ENCODE measurements at places on chromosomes 16 and 17.

- DNase-seq: no peak
Observed at GRCh38 chr17:79865351-79866210, 26.3 kb upstream of the CBX4 start.

- DNase-seq: no peak
Observed at GRCh38 chr16:11627822-11628457, 40.3 kb upstream of the SNN start.

GRCh38 chr17:57953705-57954396 is 1.4 kb downstream of the CUEDC1 start:
- no peak for DNase-seq

DNA sequence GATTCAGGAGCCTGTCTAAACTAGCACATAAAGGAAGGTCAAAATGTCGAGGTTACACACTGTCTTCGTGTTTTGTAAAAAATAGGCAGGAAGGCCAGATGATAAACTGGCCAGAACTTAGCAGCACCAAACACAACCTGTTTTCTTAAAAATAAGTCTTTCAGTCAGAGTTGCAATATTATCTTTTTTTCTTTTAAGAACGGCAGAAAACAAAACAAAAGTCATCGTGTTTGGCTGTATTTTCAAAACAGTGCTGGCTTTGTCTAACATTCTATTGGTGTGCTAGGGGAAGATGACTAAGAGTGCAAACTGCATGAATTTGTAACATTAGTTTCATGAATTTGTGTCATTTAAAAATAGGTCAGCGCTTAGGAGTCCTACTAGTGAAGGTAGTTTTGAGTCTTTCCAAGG is 5.3 kb downstream of the MAF start:
- DNase-seq: no peak

DNA sequence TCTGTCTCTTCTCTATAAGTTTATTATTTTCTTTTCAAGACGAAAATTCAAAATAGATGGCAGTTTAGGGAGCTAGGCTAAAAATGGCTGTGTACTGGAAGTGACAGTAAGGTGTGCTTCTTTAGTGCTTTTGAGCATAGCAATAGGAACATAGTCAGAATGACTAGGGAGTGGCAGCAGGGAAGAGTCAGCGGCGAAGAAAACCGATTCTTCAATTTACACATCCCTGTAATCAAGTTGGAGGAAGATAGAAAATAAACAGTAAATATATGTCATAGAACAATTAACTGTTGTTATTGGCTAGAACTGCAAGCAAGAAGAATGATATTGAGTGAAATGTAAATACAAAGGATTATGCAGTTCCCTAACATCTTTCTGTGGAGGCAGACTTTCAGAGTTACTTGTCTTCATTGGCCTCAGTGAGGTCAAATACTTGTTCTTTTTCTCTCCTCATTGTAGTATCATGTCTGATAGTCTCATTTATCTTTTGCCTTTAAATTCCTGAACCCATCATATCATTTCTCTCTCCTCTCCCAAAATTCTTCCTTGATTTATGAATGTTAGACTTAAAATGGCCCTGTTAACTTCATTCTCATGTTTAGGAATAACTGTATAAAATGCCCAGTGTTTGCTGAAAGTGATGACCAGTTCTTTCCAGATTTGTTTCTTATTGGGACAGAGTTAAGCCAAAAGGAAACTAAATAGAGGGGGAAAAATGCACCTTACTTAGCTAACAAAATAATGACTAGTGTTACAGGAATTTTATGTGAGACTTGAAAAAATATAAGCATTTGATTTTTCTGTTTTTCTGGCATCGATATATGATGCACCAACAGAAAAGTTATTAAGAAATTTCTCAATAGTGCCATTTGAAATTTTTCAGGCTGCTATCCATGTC is 211.4 kb downstream of the BCAS3 start:
- DNase-seq: no peak

- no peak for DNase-seq
Observed at GRCh38 chr17:9444687-9445086, 130.9 kb downstream of the STX8 start.

- no peak for DNase-seq
Observed at GRCh38 chr16:58503863-58504688, 4.1 kb downstream of the NDRG4 start.

DNA sequence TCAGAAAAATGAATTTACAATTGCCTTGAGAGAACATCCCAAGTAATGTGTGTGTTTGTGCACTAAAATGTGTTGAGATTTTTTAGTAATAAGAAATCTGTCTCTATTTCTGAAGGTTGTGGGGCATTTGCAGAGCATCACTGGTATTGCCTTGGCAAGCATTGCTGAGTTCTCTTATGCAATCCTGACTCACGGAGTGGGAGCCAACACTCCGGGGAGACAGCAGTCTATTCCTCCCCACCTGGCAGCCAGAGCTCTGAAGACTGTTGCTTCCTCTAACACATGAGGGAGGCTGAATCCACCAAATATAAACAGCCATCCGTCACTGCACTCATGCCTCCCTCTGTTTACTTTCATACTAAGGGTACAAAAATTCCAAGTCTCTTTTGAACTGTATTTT is 10.6 kb downstream of the CNTD1 start:
- DNase-seq: no peak

DNA sequence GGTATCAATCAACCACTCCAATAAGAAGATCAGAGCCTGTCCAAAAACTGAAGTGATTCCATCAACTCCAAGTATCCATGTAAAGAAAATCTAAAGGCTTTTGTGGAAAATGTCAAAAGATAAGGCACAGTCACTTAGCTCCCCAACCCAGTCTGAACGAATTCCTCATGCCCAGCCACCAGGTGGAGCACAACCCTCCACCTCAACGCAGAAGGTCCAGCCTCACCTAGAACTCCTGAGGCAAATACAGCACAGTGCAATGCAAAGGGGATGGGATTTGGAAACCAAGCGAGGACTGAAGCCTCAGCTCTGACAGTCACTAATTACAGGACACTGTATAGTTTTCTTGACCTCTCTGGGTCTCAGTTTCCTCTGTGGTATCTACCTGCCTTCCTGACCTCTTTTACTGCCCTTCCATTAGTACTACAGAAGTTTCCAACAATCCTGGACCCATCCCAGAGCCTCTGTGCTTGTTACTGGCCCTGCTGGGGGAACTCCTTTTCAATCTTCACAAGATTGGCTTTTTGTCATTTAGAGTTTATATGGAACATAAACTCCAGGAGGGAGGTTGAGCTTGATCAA is 2.0 kb downstream of the NCBP3 start:
- peak; percentile 9 for DNase-seq

Data from stimulated activated CD4-positive, alpha-beta T cell treated with anti-CD3 and anti-CD28 coated beads, TNF-alpha, amount 100 ng/mL, for 24 hours (primary cell).